ENCODE measurements at places on chromosomes 4 and X.

- no peak for DNase-seq
Measured at GRCh38 chr4:138696771-138697170, 318.8 kb upstream of the NOCT start.

- DNase-seq: no peak
Measured at GRCh38 chrX:44432641-44433040, 89.2 kb upstream of the EFHC2 start.

DNA sequence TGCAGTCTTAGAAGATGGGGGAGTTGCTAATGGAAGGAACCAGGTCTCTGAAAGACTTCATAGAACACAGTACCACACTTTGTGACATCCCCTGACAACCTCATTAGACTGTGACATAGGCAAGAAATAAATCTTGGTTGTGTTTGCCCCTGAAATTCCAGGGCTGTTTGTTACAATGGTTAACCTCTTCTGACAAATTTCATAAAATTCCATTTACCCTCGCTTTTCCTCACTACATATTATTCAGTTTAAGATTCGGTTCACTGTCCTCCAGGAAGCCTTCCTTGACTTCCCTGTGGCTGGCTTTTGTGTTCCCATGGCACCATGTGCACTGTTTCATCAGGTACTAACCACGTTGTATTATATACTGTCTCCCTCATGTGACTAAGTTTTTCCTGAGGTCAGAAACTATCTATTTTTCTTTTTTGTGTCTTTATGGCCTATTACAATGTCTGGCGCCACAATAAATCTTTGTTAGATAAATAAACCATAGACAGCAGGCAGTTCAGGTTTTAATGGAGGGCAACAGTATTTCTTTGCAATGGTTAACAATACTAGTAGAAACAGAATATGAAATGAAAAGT, 54.2 kb downstream of the ATXN3L start:
- DNase-seq: no peak

DNA sequence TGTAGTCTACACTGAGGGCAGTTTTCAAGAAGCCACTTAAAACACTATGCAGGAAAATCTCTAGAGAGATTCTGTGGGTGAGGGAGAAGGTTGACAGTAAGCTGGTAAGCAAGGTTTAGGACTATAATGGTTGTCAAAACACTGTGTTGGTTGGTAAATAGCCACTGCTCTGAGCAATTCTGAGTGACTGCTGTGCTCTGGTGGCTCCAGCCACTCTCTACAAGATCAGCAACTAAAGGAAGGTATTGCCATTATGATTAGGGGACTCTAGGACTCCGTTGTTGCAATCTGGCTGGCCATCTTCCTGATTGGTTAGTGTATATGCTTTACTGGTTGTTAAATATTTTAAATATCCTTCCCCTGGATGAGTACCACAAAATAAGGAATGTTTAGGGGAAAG, 5.5 kb upstream of the FAM47E start:
- no peak for DNase-seq

DNA sequence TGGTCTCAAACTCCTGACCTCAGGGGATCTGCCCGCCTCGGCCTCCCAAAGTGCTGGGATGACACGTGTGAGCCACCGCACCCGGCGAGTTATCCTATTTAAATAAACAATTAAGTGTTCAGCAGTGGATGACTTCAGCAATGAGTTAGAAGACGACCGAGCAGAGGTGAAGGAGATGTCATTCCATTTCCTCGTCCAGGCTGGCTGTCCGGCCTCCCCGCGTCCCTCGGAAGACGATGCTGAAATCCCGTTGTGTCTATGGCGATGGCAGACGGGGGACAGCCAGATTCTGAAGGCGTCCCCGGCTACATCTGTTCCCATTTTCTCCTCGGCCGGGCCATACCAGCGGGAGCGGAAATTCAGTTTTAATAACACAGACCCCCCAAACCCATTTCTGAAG, 209.8 kb downstream of the CRLF2 start:
- DNase-seq: no peak

GRCh38 chr4:108055787-108056186, 66.1 kb downstream of the HADH start:
- DNase-seq: no peak

DNA sequence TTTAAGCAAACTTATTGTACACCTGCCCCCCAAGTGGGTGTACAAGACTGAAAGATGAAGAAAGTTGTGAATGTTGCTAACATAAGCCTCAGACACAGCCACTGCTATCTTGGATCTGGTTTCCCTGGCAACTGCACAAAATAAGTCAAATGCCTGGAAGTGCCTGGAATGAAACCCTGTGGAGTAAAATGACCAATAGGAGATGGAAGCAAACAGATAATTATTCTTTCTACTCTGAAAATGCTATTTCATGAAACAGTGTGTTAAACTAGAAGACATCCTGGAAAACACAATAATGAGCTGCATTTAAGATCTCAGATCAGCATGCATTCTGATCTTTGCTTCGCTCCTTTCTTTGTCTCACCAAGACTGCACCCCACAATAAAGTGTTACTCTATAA, 1016.0 kb downstream of the ARAP2 start:
- no peak for DNase-seq

DNA sequence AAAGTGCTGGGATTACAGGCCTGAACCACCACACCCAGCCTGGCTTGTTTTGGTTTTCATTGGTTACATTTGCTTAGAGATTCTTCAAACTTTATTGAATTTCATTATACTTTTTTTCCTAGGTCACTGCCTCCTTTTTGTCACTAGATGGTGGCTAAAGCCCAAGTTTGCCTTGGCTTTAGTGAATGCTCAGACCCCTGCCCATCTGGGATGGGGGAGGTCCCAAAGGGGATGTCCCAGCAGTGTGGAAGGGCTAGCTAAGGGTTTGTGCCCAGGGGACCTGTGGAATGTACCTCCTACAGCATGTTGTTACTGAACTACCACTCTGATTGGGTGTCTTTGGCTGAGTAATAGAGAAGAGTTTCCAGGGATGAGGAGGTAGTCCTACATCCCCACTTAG, 58.4 kb downstream of the CEP135 start:
- DNase-seq: no peak

DNA sequence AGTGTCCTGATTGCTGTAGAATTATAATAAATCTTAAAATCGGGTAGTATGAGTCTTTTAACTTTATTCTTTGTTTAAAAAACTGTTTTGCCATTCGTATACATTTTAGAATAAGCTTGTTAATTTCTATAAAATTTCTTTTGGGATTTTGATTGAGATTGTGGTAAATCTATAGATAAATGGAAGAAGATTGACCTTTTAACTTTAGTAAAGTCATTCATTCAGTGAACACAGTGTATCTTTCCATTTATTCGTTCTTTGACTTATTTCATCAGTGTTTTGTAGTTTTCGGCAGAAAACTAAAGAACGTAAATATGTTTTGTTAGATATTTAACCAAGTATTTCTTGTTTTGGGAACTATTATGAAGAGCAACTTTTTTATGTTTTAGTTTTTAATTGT, 38.9 kb downstream of the DRD5 start:
- DNase-seq: no peak

DNA sequence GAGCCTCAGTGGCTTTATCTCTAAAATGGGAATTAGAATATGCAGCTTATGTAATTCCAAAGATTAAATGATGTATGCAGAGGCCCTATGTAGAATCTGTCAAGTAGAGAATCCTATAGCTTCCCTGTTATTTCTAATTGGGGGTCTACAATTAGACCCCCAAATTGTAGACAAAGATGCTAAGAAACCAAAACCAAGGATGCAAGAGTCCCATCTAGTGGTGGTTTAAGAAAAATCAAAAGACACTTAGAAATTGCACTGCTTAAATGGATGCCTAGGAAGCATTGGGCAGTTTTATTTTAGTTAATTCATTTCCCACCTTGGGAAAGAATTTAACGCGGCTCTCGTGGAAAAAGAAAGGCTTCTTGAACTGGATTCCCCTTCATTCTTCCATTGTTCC, 115.2 kb downstream of the GABRA2 start:
- no peak for DNase-seq

GRCh38 chrX:134315866-134316265, 78.9 kb downstream of the CCDC160 start:
- no peak for DNase-seq

- DNase-seq: no peak
Measured at GRCh38 chr4:2940267-2941137, 22.7 kb downstream of the NOP14 start.

GRCh38 chrX:22124098-22124497, 92.0 kb downstream of the PHEX start:
- DNase-seq: no peak

Measured in smooth muscle cell of the brain vasculature (primary cell).